ENCODE measurements at places on chromosomes 13 and 19.

GRCh38 chr13:35764326-35765015, 288.0 kb upstream of the MAB21L1 start:
- no peak for DNase-seq

GRCh38 chr19:13282486-13283065, 132.4 kb downstream of the IER2 start:
- DNase-seq: no peak

DNA sequence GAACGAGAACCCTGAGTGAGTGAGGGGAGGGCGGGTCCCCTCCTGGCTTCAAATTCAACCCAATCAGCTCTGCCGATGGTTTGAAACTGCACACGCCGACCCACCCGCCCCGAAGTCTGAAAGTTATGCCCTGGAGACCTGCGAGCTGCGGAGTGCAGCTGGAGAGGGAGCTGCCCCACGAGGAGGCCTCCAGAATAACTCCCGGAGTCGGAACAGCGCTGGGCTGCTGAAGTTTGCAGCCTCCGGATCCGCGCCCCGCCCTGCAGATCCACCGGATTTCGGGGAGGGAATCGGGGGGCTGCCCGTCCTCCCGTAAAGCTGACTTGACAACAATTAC, 7.0 kb downstream of the POU4F1 start:
- no peak for DNase-seq

DNA sequence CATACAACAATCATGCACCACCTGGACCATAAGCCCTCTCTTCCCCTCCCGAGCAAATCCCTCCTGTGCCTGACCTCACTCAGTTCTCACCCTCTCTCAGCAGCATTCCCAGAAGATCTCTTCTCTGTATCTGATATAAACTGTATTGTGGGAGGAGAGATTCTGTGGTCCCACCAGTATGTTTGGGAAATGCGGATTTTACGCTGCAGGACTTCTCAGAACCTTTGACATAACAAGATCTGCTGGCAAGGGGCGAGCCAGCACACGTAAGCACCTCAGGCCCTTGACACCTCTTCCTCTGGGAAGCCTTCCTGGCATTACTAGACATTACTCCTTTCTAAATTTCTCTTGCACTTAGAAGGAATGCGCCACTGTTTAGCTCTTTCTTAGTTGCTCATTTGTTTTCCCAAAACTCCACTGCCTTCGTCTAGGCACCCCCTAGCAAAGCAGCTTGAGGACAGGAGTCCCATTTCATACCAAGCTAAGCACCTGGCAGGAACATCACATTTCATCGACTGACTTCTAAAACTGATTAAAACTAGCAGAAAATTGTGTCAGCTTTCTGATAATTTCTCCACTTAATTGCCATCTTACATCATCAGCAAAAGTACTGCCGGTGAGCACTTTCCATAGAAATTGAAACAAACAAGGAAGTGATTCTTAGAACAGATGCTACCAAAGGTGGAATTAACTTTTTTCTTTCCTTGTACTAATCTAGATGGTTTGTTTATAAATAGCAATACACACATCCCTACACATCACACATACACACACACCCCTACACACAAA, 63.2 kb downstream of the CCDC70 start:
- no peak for DNase-seq

DNA sequence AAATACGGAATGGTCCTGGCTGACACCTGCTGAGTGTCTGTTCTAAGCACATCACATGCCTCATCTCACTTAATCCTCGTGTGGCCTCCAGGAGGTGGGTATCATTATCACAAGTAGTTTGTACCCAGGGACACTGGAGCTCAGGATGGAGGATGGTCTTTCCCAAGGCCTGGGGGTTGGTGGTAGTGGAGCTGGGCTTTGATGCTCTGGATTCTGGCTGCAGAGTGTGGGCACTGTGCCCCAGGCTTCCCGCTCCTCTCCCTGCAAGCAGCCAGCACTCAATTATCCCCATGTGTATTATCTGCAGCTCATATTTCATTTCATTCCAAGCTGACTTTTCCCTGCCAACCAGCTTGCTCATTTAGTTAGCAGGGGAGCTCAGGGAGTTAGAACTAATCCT, 52.1 kb downstream of the SIAH3 start:
- DNase-seq: no peak

GRCh38 chr13:58960888-58961287, 1202.8 kb downstream of the DIAPH3 start:
- no peak for DNase-seq

- no peak for DNase-seq
Measured at GRCh38 chr13:25844559-25845434, 207.0 kb downstream of the SHISA2 start.

GRCh38 chr19:51664997-51665396, 18.4 kb upstream of the SIGLEC14 start:
- DNase-seq: no peak

DNA sequence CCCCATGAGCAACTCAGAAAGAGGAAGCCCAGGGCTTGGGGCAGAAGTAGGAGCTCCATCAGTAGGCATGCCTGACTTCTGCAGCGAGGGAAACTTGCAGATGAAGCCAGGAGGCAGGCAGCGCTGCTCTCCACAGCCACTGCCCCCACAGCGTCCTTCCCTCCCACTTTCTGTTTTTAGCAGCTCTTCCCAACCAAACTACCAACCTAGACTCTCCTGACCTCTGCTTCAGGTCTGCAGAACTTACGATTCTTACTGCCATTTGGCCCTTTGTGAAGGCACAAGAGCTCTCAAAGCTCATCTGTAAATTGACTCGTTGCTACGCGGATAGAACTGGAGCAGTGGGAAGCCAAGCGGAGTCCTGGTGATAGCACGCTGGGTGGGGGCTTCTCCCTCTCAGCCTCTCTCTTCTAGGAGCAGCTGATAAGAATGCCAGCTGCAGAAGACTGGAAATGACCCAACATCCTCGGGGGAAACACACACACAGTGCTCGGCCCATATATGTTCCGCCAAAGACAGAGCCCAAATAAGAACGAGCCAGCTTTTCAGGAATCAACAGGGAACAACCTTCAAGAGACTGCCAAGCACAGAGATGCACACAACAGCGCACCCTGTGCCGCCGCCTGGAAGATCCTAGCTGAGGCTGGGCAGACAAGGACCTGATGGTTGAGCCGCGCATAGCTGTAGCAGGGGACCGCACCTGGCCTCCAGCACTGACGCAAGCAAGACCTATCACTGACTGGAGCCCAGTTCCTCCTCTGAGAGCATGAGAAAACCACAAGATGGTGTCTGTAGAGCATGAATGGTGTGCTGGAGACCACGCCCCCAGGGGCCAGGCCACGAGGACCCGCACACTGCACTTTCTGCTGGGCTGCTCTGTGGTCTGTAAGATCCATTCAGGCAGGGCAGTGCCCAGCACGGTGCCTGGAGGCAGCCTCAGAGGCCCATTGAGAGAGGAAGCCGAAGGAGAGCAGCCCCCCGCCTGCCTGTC, 15.9 kb upstream of the SLC35E1 start:
- DNase-seq: no peak

DNA sequence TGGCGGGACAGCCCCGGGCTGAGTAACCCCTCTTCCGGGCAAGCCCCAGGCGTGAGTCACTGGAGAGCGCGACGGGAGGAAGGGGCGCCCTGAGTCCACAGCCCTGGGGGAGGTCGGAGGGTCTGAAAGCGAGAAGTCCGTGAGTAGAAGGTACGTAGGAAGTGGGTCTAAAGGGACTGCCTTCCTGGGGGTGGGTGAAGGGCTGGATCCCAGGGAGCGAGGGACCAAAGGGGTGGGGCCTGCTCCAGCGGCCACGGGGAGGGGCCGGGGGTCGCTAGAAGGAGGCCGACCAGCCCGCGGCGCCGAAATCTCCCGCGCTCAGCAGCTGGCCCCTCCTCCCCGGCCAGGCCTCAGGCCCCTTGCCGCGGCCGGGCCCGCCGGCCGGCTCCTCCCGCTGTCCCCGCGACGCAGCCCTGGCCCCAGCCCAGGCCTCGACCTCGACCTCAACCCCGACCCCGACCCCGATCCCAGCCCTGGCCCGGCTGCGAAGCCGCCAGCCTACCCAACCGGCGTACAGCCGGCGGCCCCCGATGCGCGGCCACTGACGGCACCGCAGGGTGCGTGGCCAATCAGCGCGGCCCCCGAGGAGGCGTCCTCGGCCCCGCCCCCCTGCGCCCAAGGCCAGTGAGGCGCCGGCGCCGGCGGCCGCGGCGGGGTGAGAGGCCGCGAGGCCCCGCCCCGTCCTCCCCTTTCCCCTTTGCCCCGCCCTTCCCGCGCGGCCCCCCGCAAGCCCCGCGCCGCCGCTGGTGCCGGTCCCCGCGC, 22.6 kb downstream of the IPO5 start:
- DNase-seq: peak; percentile 74

GRCh38 chr19:1445185-1445931, 4.6 kb upstream of the APC2 start:
- DNase-seq: peak; percentile 52

GRCh38 chr13:102892503-102892902, 46.7 kb downstream of the ERCC5 start:
- no peak for DNase-seq

- peak; percentile 34 for DNase-seq
Measured at GRCh38 chr19:35468637-35469036, 20.6 kb downstream of the FFAR2 start.

DNA sequence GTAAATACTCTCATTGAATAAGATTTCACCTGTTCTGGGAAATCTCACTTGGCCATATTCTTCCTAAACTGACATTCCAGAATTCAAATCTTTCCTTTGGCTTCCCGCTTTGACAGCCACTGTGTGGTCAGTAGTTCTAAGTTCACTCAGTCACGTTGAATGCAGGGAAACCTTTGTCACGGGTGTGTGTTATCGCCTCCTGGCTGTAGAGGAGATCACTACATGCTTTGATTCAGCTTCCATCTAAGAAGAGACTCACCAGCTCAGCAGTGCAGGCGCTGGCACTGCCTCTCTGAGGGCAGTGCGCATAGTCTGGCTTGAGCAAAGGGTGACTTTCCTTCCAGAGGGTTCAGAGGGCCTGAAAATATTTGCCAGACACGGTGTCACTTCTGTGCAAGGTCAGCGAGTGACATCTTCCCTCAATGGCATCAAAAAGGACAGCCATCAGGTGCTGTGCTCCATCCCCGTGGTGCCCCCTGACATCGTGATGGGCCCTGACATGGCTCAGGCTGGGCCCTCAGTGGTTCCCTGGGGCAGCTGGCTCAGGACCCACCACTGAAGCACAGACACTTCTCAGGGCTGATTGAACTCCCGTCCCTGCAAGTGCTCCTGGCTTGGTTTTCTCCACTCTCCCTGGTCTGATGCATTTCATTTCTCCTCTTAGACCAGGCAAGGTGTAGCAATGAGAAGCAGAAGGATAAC, 635.4 kb upstream of the ARGLU1 start:
- no peak for DNase-seq

- peak; percentile 36 for DNase-seq
Measured at GRCh38 chr19:45638930-45639729, at the start of gene EML2. Gene EML2 (minus strand): TSS chr19:45639397. CDS start chr19:45639376, 21 bp downstream.

- no peak for DNase-seq
Measured at GRCh38 chr19:13102666-13103580, at the start of gene LYL1. Gene LYL1 (minus strand): TSS chr19:13102858. CDS start chr19:13101171, 1,687 bp downstream.

GRCh38 chr13:72132075-72132474, 265.1 kb upstream of the DACH1 start:
- DNase-seq: no peak

- DNase-seq: no peak
Measured at GRCh38 chr19:58217607-58218391, 10.9 kb upstream of the ZNF544 start.

DNA sequence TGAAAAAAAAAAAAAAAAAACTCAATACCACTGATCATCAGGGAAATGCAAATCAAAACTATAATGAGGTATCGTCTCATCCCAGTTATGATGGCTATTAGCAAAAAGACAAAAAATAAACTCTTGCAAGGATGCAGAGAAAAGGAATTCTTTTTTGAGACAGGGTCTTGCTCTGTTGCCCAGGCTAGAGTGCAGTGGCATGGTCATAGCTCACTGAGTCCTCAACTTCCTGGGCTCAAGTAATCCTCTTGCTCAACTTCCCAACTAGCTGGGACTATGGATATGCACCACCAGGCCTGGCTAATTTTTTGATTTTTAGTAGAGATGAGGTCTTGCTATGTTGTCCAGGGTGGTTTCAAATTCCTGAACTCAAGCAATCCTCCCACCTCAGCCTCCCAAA, 59.5 kb downstream of the MICU2 start:
- DNase-seq: no peak

DNA sequence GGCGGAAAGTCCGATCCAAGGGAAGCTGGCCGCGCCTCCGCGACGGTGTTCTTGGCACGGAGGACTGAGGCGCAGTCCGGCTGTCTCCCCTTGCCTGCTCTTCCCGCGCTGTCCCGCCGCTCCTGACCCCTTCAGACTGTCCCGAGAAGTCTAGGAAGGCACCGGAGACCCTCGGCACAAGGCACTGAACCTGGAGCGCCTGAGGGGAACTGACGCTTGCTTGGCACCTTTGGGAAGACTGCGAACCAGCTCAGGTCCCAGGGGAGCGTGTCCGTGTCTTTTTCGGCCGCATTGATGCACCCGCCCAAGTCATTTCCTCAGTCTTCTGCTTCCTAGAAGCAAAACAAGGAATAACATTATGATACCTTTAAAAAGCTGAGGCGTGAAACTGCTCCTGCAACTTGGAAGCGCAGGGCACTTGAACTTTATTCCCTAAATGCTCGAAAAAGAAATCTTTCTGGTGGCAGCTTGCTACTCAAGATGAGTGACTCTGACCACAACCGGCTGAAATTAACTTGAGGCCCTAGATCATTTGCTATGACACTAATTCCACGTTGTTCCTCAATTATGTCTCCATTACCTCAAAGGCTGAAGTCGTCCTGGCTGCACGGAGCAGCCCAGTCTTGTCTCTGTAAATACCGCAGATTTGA, 735 bp upstream of the FLT1 start:
- no peak for DNase-seq

DNA sequence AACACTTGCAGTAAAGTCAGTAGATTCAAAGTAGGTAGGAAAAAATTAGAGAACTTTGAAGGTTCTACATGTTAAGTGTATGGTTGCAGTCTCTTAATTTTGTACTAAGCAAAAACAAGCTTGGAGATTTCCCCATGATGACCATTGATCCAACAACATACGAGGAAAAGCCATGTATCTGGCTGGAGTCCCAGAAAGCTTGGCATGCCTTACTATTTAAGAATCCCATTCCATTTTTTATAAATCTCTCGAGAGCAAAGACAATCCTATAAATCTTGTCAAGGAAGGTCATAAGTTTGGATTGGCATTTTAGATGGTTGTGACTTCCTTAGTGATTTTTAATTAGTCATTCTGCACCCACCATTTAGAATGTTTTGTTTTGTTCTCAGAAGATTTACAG, 495.9 kb downstream of the GPC5 start:
- DNase-seq: no peak

- no peak for DNase-seq
Measured at GRCh38 chr19:17491287-17491686, 20.2 kb upstream of the PGLS start.

GRCh38 chr13:47555235-47555634, 445.8 kb downstream of the SUCLA2 start:
- DNase-seq: no peak

GRCh38 chr13:105814902-105815250, 720.6 kb downstream of the EFNB2 start:
- DNase-seq: no peak

GRCh38 chr19:50607874-50608785, 31.6 kb downstream of the SYT3 start:
- DNase-seq: peak; percentile 13

GRCh38 chr19:40688309-40688708, 2.1 kb downstream of the NUMBL start:
- no peak for DNase-seq

Data from stimulated activated CD8-positive, alpha-beta memory T cell treated with anti-CD3 and anti-CD28 coated beads, Interleukin-4, amount 100 ng/mL, for 1 hour (primary cell).